Kidney glomerular epithelial cell (primary cell): ENCODE measurements at places on chromosomes 6 and 20.

DNA sequence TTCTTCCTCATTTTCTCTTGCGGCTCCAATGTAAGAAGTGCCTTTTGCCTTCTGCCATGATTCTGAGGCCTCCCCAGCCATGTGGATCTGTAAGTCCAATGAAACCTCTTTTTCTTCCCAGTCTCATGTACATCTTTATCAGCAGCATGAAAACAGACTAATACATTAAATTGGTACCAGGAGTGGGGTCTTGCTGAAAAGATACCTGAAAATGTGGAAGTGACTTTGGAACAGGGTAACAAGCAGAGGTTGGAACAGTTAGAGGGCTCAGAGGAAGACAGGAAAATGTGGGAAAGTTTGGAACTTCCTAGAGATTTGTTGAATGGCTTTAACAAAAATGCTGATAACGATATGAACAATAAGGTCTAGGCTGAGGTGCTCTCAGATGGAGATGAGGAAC is 316.7 kb upstream of the HS3ST5 start:
- no peak for DNase-seq

DNA sequence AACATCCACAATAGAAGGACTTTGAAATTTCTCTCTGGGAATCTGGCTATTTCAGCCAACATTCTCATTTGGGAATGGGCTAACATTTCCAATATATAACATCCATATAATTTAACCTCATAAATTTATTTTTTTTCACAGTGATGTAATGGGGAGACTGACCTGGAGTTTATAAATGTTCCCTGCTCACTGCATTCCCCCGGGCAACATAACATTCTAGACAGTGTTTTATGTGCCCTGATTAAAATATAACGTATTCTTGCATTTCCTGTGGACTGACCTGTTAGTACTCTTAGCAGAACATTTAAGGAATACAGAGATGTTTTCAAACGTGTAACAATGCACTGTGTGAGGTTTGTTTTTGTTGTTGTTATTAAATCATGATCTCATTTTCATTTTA is 20.9 kb downstream of the TSHZ2 start:
- peak; percentile 32 for DNase-seq

DNA sequence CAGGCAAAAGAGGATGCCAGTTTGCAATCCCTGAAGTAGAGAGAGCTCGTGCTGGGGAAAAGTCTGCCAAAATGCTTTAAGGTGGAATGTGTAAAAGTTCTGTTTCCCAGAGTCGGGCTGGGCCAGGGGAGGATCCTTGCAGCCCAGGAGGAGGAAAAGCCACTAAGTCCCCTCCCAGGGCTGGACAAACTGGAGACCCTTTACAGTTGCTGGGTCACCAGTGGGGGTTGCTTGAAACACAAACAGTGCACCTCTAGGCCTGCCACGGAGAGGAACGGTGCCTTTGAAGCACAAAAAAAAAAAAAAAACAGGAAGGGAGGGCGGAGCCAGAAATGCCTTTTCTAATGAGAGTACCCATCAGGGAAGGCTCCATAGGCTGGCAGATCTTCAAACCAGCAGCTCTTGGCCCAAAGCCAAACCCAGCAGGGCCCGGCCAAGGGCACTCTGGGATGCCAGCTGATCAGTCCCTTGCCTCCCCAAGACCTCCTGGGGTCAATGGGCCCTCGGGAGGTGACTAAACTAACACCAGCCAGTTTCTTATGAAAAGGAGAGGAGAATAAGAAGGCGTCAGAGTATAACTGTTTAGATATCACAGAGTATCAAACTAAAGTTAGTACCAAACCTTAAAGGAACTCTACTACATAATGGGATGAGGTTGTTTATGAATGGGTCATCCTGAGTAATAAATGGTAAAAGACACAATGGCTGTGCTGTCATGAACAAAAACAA is 23.7 kb downstream of the HLA-A start:
- DNase-seq = peak; percentile 81

DNA sequence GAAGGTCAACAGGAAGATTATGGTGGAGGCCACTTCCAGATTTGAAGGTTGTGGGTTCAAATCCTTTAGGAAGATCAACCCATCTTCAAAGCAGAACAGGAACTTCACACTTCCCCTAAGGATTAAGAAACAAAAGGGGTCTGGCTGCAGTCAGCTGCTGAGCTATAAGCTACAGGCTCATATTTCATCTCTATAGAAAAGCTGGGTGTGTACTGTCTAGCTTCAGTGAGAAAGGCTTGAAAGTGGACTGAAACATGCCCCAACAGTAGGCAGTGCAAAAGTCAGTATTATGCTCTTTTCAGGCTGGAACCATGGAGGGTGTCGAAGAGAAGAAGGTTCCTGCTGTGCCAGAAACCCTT is 60.1 kb upstream of the SPDEF start:
- DNase-seq = no peak
